ENCODE measurements at places on chromosomes 1 and 21.

DNA sequence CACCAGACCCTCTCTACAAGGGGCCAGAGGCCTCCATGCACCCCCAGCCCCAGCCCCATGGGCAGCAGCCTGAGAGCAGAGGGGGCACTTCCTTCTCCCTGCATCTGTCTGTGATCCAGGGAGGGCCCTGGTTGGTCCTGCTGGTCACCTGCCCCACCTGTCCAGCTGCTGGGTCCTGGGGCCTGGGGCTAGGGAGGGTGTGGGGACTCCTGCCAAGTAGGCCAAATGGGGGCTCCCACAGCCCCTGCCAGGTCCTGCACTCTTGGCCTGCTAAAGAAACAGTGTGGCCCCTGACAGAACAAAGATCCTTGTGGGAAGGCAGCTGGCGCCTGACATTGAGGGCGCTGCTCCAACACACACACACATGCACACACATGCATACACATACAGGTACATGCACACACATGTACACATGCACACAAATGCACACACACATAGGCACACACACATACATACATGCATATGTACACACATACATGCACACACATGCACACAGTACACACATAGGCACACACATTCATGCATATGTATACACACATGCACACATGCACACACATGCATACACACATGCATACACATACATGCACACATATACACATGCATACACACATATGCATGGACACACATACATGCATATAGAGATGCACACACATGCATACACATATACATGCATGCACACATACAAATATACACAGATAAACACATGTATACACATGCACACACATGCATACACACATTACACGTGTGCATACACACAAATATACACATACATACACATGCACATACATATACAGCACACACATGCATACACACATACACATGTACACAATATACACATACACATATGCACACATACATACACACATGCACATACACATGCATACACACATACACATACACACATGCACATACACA is 49.9 kb downstream of the TRPM2 start:
- no peak for DNase-seq

DNA sequence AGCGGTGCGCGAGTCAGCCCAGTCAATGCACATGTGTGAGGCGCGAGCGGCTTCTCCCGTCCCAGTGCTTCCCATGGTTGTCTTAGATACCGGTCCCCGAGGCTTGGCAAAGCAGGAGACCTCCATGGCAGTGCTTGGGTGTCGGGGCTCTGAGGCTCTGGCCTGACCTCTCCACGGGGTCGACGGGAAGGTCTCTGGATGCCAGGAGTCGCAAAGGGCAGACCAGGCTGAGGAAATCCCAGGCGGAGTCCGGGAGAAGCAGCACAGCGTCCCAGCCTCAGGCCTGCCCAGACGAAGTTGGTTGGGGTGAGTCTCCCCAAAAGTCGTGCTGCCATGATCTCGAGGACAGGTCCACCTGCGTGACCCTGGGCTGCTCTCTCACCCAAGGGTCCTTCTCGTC is 3881.6 kb downstream of the SRGAP2C start:
- DNase-seq, result no peak

GRCh38 chr1:10674222-10674621 is 122.2 kb downstream of the CASZ1 start:
- no peak for DNase-seq

DNA sequence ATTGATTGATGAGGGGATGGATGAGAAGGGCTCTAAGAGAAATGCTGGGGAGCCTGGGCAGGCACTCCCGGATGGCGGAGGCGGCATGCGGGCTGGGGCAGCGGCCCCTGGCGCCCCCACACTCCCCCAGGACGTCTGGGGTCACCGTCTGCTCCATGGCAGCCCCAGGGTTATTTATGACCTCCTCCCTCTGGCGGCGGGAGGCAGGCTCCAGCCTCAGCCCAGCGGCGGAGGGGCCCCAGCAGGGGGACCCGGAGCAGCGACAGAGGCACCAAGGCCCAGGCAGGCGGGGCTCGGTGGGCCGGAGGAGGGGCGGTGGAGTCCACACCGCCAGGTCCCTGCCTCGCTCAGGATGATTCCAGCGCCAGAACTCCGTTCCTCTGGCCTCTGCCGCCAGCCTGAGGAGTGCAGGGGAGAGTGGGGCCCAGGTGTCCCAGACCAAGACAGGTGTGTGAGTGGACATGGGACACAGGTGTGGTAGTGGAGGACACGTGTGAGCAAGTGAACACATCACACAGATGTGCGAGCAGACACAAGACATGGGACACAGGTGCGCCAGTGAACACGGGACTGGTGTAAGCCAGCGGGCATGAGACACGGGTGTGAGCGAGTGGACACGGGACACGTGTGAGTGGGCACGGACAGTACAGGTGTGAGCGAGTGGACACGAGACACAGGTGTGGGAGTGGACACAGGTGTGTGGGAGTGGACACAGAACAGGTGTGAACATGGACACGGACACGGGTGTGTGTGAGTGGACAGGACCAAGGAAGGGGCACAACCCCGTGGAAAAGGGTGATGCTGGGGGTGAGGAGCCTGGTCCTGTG is 2.5 kb upstream of the SAMD11 start:
- peak; percentile 92 for DNase-seq

DNA sequence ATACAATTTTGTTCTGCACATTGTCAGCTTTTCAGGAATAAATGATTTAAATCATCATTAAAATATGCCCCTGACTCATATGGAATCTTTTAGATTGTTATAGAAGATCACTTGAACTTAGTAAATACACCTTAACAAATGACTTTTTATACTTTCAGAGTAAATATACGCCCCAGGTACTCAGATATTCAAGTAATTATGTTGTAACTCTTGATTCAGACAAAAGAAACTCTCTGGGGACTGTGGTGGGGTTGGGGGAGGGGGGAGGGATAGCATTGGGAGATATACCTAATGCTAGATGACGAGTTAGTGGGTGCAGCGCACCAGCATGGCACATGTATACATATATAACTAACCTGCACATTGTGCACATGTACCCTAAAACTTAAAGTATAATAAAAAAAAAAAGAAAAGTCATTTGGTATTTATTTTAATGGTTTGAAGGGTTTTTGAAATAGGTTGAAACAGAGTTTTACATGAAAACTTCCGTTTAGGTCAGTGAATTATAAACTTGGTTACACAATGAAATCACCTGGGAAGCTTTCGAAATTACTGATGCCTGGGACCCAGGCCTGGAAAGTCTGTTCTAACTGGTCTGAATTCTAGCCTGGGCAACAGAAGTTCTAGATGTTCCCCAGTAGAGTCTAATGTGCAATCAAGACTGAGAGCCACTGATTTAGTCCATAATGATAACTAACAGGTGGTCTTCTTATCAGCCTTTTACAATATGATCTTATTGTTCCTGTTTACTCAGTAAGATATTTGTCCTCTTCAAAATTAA is 320.5 kb upstream of the NR5A2 start:
- no peak for DNase-seq

- no peak for DNase-seq
Observed at GRCh38 chr21:33899199-33899598, 16.4 kb downstream of the ATP5PO start.

- DNase-seq, result no peak
Observed at GRCh38 chr1:151711951-151712350, 4.7 kb downstream of the CELF3 start.

GRCh38 chr1:10728595-10729410 is 67.6 kb downstream of the CASZ1 start:
- DNase-seq, result peak; percentile 47

Measured in muscle of leg (tissue), 16 donors.